Fibroblast of skin of left quadriceps (primary cell): ENCODE measurements at places on chromosomes 5 and 9.

DNA sequence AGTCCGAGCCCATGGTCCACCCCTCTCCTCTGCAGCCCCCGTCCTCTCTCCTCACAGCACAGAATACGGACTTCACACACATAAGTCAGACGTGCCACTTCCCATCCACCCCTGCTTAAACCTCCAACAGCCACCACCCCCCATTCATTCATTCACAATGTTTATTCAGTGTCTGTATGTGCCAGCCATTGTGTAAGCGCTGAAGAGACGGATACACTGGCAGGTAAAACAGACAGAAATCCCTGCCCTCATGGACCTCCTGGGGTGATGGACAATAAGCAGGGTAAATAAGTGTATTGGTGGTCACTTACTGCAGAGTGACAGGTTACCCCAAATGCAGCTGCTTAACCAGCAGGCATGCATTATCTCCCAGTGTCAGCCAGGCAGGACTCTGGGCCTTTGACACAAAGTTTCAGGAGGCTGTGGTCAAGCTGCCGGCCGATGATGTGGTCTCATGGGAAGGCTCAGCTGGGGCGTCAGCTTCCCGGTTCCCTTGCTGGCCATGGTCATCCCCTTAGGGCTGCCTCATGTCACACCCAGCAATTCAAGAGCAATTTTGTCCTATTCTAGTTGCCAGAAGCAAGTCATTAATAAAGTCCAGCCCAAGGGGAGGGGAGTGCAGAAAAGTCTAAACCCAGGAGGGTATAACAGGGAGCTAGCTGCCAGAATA is 1.8 kb upstream of the PAXX start:
- no peak for DNase-seq

DNA sequence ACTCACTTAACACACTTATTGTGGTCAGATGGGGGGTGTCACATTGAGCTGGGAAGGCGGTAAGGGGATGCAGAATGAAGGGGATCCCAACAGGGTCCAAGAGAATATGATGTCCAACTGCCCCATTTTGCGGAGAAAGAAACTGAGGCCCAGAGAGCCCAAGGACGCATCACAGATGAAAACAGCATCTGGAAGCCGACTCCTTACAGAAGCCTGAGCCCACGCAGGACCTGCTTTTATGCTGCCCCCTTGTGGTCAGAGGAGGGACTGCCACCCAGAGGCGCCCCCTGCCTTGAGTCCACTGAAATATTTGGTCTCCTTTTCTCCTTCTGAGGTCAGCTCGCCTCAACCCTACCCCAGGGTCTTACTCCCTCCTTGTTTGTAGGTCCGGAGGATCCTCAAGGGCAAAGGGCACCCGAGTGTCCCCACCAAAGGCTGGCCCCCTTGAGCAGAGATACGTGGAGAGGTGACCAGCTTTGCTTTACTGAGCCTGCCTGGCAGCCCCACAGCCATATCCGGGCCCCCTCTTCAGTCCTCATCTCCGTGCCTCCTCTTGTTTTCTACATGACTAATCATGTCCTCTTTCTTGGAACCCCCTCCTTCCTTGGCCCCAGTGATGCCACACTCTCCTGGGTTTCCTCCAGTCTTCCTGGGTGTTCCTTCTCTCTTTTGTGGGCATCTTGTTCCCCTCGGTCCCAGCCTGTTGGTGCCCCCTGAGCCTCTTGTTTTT is 30.0 kb upstream of the TTLL11 start:
- DNase-seq = peak; percentile 20

DNA sequence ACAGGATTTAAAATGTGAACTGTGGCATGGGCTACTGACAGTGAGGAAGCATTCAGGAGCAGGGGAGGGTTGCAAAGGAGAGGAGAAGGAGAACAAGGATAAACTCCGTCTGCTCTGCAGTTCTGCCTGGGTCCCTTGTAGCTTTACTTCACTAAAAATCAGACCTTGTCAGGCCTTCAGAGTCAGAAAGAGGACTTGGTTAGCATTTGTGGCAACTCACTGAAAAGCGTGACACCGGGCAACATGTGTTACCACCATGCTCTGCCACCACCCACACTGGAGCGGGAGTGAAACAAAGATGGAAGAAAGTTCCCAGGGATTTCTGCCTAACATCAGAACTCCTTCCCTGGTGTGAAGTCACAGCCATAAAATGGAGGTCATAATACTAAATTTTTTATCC is 19.3 kb downstream of the FYB1 start:
- no peak for DNase-seq

- DNase-seq = peak; percentile 95
Measured at GRCh38 chr9:77752554-77752953, 104.4 kb upstream of the GNA14 start.

- DNase-seq = no peak
Measured at GRCh38 chr9:90502134-90502533, 140.5 kb downstream of the DIRAS2 start.

DNA sequence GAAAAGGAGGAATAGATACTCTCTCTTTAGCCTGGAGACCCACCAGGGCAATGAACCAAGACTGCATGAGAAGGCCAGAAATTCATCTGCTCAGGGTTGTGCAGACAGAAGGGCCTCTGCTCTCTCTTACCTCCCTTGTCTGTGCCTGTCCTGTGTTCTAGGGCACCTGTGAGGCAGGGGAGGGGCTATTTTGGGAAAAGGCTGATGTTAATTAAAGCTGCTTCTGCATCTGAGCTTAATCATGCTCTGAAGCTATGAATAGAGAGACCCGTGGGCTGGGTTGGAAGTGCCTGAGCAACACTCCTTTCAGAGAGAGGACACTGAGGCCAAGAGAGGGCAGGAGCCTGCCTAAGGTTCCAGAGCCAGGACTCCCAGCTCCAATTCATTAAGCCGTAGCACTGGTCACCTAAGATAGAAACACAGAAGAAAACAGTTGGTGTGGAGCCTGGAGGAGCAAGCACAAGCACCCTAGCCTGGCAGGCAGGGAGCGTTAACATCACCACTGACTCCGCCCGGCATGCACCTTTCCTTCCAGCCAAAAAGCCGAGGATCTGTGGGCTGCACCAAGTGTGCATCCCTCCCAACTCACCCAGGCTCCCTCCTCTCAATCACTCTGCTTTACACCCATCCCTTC is 31.4 kb upstream of the STING1 start:
- DNase-seq = no peak

GRCh38 chr5:44919560-44919959 is 110.8 kb downstream of the MRPS30 start:
- no peak for DNase-seq

- no peak for DNase-seq
Measured at GRCh38 chr9:84694248-84694647, 24.7 kb downstream of the NTRK2 start.

DNA sequence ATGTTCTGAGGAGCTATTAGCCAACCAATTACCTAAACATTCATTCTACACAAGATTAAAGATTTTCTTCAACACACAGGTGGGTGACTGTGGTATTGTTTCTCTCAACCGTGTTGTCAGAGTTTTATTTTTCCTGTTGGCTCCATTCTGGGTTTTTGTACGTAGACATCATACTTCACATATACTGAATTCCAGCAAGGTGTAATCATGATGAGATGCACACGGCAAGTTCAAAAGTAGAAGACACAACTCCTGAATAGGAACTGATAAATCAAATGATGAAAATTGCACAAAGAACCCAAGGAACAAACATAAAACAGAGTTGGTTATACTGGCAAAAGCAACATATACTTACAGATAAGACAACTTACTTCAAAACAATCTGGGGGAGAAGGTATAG is 40.2 kb upstream of the RANBP6 start:
- no peak for DNase-seq
